ENCODE measurements at places on chromosomes 7 and 10.

- no peak for DNase-seq
Measured at GRCh38 chr10:4651404-4652037, 174.5 kb upstream of the AKR1E2 start.

- no peak for DNase-seq
Measured at GRCh38 chr10:103786020-103786419, 69.4 kb downstream of the SH3PXD2A start.

- no peak for DNase-seq
Measured at GRCh38 chr7:52656098-52656497, 379.3 kb upstream of the POM121L12 start.

- DNase-seq = no peak
Measured at GRCh38 chr7:106770191-106770590, 94.9 kb upstream of the PIK3CG start.

DNA sequence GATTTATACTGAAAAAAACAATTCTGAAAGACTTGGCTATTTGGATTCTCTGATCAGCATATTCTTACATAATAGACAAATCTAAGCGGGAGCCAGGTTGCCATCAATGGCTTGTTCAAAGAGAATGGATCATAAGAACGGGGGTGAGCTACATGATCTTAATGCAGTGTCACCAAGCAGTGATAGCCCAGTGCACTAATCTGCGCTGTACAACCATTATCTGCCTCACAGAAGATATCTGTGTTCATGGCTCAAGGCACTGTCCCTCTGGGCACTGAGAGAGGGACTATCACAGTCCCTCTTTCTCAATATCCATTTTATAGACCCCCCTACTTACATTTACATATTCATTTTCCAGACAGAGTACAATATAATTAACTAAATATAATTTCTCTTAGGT is 22.9 kb upstream of the PRKAR2B start:
- no peak for DNase-seq

- DNase-seq = no peak
Measured at GRCh38 chr10:29765330-29765729, 130.6 kb upstream of the SVIL start.

GRCh38 chr7:20741801-20742200 is 44.9 kb downstream of the SP8 start:
- DNase-seq = no peak

GRCh38 chr10:99369551-99369950 is 40.4 kb downstream of the CNNM1 start:
- no peak for DNase-seq

DNA sequence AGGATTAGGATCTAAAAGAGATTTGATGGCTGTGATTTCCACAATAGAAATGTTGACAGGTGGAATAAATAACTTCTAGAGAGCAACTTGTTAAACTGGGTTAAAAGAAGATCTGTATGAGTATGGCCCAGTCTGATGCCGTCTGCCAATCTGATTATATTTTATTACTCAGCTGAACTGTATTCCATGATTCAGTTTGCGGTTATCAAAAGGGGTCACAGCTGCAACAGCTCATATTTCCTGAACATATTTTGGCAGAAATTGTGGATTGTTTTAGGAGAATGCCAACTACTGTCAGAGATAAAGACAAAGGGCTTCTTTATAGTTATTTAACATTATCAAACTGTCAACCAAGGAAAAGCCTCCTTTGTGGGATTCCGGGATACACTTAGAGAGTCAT is 244.8 kb upstream of the MINDY3 start:
- DNase-seq = no peak

GRCh38 chr7:55251911-55252310 is 113.2 kb upstream of the LANCL2 start:
- no peak for DNase-seq

- no peak for DNase-seq
Measured at GRCh38 chr7:137691566-137691965, 155.2 kb downstream of the DGKI start.

GRCh38 chr7:103824251-103824650 is 165.2 kb downstream of the RELN start:
- no peak for DNase-seq

DNA sequence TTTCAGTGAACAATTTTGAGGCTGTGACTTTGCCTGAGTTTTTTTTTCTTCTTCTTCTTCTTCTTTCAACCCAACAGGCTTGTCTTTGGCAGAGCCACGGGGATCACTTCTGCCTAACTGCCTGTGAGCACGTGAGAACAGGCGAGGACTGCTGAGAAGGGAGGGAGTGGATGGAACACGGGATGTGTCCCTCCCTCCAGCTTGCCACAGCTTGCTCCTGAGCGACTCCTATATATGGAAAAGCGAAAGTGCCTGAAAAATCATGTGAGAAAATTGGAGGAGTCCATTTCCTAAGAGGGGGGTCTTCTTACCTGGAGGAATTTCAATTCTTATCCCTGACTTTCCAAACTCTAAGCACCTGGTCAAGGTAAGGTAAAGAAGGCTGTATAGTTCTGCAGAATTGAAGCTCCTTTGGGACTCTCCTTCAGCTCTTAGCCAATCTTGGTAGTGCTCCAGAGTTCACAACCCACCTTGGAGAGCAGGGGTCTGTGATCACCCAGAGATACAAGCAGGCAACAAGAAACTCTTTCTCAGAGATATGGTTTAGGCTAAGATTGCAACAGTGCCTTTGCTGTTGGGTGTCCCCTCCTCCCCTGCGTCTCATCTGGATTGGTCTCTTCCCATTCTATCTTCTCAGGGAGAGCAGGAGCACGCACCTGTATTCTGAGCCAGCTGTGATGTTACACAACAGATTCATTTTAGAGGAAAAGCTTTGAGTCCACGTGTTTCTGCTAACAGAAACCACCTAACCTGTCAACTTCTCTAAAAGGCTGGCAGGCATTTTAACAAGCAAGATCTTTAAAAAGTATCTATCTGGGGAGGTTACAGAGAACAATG is at the start of gene MAT1A:
Gene MAT1A (minus strand): TSS at position 208 of the 837 bp plus-strand sequence. CDS start 235 bp downstream, outside the sequence.
- DNase-seq = no peak

- no peak for DNase-seq
Measured at GRCh38 chr10:73585327-73585726, 5.8 kb downstream of the USP54 start.

- no peak for DNase-seq
Measured at GRCh38 chr10:130188195-130189175, 52.3 kb downstream of the GLRX3 start.

All from activated T-cell treated with anti-CD3 and anti-CD28 coated beads, Interleukin-2, amount 50 U/mL, for 1 hour (primary cell).